Activated T-helper 2 cell treated with anti-CD3 and anti-CD28 coated beads, Interferon-gamma antibody, Interleukin-2, Interleukin-4, amounts not matched to agents 10 μg/mL and 5 μg/mL and 100 μg/mL, durations not matched to agents 14 hours and 24 hours and 36 hours (primary cell): ENCODE measurements at places on chromosomes 16 and 17. TPM values are rescaled to one million over a fixed set of nuclear protein-coding genes. Genes with fewer than 3 reads are reported as not detected.

GRCh38 chr16:30844671-30845449 lies 49.0 kb downstream of the BCL7C start:
- peak overlapping the region; percentile 40 for H3K27ac ChIP-seq
- H3K4me3 ChIP-seq = no peak overlapping the region
- H3K36me3 ChIP-seq = no peaks in the 10 kb centered on the region
- peak; percentile 74 for DNase-seq
- H3K4me1 ChIP-seq = peaks cover 10% of the 10 kb centered on the region

GRCh38 chr17:43526886-43527648 lies 19.1 kb downstream of the ETV4 start:
- H3K27ac ChIP-seq = no peak overlapping the region
- H3K36me3 ChIP-seq = peaks cover 35% of the 10 kb centered on the region
- no peak overlapping the region for H3K4me3 ChIP-seq
- no peaks in the 10 kb centered on the region for H3K4me1 ChIP-seq
- no peaks in the 10 kb centered on the region for H3K27me3 ChIP-seq

GRCh38 chr17:2400474-2400866 lies 390 bp downstream of the MNT start:
- H3K4me1 ChIP-seq = peaks cover 41% of the 10 kb centered on the region
- DNase-seq = peak; percentile 56
- H3K4me3 ChIP-seq = peak overlapping the region; percentile 98
- no peaks in the 10 kb centered on the region for H3K27me3 ChIP-seq
- H3K27ac ChIP-seq = peak overlapping the region; percentile 99

The SHCBP1 gene
- total RNA-seq = 45.6 and 46.9 TPM in 2 replicates

The PPP1R1B gene
- total RNA-seq = not detected in 2 replicates

The MFAP4 gene
- total RNA-seq = not detected in 2 replicates

DNA sequence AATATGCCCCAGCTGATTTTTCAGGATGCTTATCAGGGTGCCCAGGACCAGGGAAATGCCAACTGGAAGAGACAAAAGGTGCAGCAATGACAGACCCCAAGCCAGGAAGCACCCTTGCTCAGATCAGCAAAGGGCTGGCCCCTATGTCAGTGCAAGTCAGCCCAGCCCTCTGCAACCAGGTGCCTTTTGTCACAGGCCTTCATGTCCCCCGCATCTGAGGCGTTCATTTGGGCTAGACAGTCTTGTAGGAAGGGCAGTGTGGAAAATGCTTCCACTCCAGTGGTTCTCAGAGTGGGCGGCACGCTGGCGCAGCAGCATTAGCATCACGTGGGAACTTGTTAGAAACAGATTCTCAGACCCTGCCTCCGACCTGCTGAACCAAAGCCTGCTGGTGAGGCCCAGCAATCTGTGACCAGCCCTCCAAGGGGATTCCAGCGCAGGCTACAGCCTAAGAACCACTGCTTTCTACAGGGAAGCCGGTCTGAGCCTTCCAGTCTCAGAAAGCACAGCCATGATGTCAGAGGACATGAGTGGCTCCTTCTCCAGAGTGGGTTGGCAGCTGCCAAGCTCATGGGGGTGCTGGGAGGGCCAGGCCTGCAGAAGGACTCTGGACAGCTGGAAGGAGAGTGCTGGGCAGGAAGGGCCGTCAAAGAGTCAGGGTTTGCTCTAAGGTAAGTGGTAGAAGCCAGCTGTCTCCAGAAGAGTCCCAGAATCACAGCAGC lies 13.1 kb downstream of the SLC47A2 start:
- no peaks in the 10 kb centered on the region for H3K4me1 ChIP-seq
- no peak overlapping the region for H3K27ac ChIP-seq
- no peaks in the 10 kb centered on the region for H3K27me3 ChIP-seq
- DNase-seq = no peak
- H3K4me3 ChIP-seq = no peak overlapping the region

DNA sequence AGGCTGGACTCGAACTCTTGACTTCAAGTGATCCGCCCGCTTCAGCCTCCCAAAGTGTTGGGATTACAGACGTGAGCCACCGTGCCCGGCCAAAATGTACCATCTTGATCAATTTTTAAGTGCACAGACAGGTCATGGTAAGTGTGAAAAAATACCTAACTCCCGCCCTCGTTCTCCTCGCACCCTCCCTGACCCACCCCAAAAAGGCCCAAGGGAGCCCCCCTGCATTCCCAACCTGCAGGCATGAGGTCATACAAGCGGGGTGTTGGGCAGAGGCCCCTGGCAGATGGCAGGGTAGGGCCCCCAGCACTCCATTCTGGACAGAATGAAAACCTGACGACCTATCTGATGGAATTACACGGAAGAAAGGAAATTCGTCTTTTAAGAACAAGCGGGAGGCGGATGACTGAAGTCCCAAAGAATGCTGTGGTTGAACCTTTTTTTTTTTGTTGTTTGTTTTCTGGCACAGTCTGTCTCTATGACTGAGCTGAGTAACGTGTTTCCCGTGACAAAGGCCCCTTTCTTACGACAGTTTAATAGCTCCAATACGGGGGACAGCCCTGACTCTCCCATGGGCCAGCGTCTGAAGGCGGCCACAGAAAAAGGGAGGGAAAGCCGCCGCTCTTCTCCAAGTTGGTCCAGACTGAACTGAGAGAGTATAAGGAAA lies 376.4 kb downstream of the SLC39A11 start:
- no peak for DNase-seq
- peaks cover 35% of the 10 kb centered on the region for H3K4me1 ChIP-seq
- no peak overlapping the region for H3K27ac ChIP-seq
- no peaks in the 10 kb centered on the region for H3K27me3 ChIP-seq
- H3K36me3 ChIP-seq = peaks cover 20% of the 10 kb centered on the region
